ENCODE measurements at places on chromosomes 16 and 17.

- DNase-seq: no peak
Measured at GRCh38 chr17:38539386-38539785, 66.4 kb downstream of the SRCIN1 start.

GRCh38 chr16:74723256-74723655 is 22.6 kb upstream of the MLKL start:
- DNase-seq: no peak

GRCh38 chr16:70751593-70751992 is 49.4 kb downstream of the VAC14 start:
- no peak for DNase-seq

- DNase-seq: no peak
Measured at GRCh38 chr16:89031715-89032659, 55.0 kb upstream of the CBFA2T3 start.

DNA sequence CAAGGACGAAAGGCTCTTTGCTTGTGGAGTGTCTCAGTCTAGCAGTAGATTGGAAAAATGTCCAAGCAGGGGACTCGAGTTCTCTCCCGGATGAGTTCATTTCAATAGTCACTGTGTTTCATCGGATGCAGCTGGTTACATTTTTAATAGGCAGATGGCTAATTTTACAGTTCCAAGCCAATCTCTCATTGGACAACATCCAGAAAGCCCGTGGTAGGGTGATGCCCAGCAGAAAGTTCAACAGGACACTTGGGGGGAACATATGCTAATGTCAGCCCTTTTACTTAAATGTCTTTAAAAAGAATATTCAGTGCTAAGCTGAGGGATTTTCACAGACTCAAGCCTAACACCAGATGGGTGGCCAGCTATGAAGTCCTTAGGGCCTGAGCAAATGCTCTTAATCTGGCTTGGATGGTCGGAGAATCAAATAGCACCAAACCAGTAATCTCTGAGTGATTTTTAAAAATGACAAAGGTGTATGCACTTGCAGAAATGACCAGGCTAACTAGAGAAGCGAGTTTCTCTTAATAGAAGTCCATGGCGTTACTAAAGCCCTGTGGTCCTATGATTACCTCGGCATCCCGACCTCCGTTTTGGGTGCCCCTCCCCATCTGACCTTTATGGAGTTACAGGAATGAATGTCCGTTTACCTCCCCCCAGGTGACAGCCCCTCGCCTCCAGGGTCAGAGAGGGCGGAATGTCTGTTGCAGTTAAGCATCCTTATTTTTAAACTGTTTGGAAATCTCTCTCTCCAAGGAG is 289.2 kb upstream of the SALL1 start:
- no peak for DNase-seq

DNA sequence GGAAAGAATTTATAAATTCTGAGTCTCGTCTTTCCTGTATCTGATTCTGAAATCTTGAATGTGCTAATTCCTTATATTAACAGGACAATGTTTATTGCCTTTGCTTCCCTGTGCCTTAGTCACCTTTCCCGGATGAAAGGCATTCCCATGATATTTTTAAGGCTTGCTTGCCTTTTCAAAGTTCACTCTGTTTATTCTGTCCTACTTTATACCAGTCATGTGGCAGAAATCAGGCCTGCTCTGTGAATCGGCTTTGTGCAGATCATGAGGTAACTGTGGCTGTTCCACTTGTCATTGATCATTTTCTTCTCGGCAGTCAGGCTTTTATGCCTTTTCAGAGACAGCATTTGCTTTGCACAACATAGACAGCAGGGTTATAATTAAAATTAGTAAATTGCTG is 28.8 kb upstream of the ABCC11 start:
- peak; percentile 24 for DNase-seq

DNA sequence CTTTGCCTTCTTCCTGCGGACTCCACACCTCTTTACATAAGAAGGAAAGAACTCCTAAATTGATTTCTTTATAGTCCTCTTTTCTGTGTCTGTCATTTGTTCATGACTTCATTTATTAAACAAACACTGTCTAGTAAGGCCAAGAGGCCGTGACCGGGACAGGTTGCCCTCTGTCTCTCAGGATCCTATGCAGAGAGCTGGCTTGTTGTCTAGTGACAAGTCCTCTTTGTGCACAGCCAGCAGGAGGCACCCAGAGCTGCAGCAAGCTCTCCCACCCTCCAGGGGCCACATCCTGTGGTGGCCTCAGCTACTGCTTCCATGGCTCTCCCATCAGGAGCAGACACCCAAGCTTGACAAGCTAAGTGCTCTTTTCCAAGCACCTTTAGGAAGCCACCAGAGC is 50.6 kb downstream of the PLD6 start:
- no peak for DNase-seq

GRCh38 chr17:74351552-74352210 is 10.0 kb downstream of the BTBD17 start:
- DNase-seq: no peak

GRCh38 chr17:48228720-48229119 is 121.2 kb downstream of the SNX11 start:
- no peak for DNase-seq

DNA sequence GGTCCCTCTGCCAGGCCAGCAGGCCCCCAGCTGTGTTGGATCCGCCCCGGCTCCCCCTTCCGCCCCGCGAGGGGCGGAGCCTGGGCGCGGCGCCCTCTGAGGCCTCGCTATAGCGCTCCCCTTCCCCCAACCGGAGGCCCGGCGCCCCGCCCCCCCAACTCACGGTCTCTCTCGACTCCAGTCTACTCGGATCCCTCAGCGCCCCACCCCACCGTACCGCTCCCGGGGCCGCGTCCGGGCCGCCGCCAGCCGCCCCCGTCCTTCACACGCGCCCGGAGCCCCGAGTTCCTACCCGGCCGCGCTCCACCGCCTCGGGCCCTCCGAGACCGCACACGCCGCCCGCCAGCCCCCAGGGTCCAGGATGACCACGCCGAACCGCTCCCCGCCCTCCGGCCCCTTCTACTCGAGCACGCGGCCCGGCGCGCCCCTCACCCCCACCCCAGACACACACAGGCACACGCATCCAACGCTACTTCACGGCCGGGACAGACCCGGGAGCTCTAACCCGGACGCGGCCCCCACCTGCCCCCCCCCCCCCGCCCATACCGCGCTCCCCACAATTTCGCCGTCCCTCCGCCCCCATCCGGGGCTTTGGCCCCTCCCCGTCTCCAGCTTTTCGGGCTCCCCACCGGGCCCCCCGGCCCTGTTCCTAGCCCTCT is 1.4 kb downstream of the PHF23 start:
- DNase-seq: no peak
